ENCODE measurements at places on chromosomes 7 and 10. TPM values are rescaled to one million over a fixed set of nuclear protein-coding genes. Genes with fewer than 3 reads are reported as not detected.

DNA sequence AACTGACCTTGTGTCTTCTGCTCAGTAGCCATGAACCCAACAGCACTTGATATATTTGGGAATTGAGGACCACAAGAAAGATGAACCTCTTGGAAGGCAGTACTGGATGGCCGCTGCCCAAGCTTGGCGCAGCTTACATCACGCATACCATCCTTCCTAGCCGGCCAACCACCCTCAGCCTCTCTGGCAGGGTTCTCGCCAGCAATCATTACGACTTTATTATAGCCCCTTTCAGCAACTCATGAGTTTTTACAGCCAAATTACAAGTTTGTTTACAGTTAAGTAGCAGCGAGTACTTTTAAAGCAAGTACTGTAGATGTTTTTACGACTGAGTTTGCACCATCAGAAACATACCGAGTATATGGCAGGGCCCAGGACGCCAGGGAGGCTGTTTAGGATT, 769.1 kb downstream of the SUGCT start:
- peak; percentile 47 for DNase-seq

DNA sequence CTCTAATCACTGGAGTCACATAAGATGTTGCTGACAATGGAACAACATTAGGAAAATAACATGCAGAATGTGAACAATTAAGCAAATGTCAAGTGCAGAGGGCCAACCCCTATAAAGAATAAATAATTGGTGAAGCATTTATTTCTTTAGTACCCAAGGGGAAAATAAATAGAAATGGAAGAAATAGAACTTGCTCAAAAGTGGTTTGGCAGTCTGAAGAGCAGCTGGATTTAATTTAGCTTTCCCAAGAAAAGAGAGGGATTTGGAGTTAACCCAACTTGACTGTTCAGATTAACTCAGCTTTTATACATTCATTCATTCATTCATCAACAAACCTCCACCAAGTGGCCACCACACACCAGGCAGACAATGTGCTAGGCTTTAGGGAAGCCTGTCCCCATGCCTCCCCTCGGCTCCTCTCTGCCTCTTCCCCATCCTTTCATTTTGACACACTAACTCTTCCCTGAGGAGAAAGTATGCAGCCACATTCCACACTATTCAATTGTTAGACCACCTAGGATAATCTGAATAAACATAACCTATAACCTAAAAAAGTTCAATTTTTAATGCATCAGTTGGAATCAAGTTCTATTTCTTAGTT, 295.5 kb downstream of the AHR start:
- no peak for DNase-seq

- no peak for DNase-seq
These were observed 182.9 kb downstream of the BMPER start for GRCh38 chr7:34087892-34088891.

- no peak for DNase-seq
These were observed 1456.7 kb upstream of the CELF2 start for GRCh38 chr10:9560976-9561375.

DNA sequence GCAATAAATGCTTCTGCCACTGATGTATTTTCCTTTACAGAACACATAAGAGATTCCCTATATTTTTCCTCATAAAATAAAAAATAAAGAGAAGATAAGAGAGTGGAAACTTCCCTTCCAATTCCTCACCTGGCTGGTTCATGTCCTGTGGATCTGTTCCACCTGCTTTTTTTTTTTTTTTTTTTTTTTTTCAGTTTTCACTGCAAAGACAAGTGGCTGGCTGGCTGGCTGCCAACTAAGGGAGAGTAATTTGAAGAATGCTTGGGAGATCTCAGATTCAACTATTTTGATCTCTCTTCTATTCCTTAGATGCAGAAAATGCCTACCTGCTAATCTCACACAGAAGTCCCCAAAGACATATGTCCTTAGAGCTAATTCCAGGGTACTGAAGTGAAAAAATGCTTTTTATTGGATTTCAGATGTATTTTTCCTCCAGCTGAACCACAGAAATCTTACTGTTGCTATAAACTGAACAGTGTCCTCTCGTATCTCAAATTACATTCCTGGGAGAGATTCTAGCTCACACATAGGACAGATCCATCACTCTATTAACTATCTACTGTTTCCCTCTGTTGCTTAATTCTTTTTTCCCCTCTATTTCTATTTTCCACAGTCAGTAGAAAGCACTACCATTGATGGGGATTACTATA, 120.8 kb downstream of the NRCAM start:
- no peak for DNase-seq

- no peak for DNase-seq
These were observed 17.9 kb downstream of the FAM237B start for GRCh38 chr7:90303241-90303640.

DNA sequence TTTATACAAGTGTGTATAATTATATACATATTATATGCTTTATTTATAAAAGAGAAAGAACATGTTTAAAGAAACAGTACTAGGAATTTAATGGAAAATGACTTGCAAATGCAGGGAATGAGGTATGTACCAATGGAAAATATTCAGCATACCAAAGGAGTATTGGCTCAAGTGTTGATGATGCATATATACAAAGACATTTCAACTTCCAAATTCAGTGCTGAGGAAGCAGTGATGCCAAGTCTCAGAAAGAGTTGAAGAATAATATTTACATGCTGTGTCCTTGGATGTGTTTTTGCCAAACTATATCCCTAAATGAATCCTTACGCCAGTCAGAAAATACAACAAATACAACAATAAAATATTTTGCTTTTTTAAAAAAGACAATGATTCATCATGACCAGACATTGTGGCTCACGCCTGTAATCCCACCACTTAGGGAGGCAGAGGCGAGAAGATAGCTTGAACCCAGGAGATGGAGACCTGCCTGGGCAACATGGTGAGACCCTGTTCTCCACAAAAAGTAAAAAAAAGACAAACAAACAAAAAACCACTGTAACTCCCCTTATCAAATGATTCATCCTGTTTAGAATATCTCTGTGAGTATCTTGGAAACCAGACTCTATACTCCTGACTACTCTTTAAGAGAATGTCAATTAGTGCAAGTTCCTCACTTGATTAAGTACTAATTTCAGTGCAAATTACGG, 157.2 kb downstream of the CHRM2 start:
- DNase-seq = no peak

- no peak for DNase-seq
These were observed 5.7 kb upstream of the GLCCI1 start for GRCh38 chr7:7962851-7963250.

DNA sequence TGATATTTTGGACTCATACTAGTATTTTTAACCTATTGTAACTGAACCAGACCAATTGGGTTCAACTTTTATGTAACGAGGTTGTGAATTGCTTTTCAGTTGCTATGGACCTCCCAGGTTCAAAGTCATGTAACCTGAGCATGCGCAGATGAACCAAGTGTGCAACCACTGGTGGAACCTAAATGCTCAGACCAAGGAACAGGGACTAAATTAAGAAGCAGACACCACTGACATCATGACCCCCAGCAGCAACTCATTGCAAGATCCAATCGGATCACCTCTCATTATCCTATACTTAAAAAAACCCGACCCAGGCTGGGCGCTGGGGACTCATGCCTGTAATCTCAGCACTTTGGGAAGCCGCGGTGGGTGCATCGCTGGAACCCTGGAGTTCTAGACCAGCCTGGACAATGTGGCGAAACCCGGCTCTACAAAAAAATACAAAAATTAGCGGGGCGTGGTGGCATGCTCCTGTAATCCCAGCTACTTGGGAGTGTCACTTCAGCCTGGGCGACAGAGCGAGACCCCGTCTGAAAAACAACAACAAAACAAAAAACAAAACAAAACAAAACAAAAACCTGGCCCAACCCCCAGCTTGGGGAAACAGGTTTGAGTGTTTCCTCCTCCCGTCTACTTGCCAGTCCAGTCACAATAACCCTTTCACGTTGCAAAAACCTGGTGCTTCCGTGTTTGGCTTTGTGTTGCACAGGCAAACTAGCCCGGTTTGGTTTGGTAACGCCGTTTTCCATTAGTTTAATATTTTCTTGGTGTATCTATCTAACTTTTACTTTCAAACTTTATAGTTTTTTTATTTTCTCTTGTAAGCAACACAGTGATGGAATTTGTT, 11.3 kb upstream of the ZNF518A start:
- no peak for DNase-seq

GDF2 gene
- not detected for total RNA-seq

NXPH1 gene
- not detected for total RNA-seq
